ENCODE measurements at places on chromosomes 5 and 9.

GRCh38 chr5:180516440-180516839, 22.3 kb downstream of the CNOT6 start:
- DNase-seq: no peak

DNA sequence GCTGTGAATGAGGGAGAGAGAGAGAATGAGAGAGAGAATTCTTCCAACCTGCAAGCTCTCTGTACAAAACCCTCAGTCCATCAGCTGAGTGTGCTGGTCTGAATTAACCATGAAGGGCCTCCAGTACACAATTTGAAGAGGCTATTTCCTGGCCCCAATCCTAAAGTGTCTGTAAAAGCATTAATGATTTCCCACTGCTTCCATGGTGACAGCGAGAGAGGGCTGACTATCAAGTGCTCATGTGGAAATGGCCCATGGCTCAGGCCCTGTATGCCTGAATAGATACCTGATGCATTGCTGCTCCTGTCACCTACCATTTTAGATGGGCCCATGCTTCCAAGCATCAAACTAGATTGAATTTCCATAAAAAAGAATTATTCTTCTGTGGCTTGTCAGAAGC, 592.4 kb downstream of the KIF4B start:
- DNase-seq: no peak

DNA sequence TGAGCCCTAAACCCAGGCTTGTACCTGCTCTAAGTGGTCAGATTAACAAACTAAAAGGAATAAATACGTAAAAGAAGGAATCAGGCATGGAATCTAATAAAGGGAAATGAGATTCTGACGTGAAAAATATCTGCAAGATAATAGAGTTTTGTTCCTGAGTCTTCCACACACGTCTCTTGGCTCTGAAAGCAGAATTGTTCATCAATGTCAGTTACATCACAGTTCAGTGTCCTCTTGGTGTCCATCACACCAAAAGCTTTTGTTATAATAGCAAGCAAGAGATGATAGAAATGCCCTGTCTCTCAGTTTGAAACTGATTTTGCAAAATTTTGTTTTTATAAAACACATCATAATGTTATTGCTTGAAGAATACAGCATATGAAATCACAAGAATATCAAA, 34.7 kb upstream of the NMUR2 start:
- no peak for DNase-seq

- DNase-seq: no peak
Measured at GRCh38 chr5:127667926-127668325, 19.0 kb downstream of the CTXN3 start.

- peak; percentile 32 for DNase-seq
Measured at GRCh38 chr5:135400866-135401265, 1.8 kb upstream of the MACROH2A1 start.

GRCh38 chr5:17287501-17288155, 70.2 kb downstream of the BASP1 start:
- no peak for DNase-seq

DNA sequence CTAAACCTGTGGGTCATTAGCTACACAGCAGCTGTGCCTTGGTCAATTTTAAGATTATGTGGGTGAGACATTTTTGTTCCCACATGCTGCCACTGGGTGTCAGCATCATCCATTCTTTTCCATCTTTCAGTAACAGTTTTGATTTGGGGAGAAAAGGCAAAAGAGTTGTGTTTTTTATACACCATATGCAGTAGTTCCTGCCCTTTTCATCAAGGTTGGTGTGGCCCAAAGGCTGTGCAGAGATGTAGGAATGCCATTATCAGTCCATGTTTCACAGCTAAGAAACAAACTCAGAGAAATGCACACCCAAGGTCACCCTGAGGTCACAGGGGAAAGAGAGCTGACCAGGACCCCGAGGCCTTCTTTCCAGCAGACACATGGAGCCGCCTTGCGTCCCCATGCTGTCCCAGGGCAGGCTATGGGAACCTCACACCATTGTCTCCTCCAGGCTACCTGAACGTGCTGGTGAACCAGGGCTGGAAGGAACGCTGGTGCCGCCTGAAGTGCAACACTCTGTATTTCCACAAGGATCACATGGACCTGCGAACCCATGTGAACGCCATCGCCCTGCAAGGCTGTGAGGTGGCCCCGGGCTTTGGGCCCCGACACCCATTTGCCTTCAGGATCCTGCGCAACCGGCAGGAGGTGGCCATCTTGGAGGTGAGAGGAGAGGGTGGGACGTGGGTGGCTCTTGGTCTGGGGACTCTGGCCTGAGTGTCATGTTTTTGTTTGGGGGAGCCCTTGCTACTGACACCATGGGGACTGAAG, 27.8 kb upstream of the GRPEL2 start:
- no peak for DNase-seq

DNA sequence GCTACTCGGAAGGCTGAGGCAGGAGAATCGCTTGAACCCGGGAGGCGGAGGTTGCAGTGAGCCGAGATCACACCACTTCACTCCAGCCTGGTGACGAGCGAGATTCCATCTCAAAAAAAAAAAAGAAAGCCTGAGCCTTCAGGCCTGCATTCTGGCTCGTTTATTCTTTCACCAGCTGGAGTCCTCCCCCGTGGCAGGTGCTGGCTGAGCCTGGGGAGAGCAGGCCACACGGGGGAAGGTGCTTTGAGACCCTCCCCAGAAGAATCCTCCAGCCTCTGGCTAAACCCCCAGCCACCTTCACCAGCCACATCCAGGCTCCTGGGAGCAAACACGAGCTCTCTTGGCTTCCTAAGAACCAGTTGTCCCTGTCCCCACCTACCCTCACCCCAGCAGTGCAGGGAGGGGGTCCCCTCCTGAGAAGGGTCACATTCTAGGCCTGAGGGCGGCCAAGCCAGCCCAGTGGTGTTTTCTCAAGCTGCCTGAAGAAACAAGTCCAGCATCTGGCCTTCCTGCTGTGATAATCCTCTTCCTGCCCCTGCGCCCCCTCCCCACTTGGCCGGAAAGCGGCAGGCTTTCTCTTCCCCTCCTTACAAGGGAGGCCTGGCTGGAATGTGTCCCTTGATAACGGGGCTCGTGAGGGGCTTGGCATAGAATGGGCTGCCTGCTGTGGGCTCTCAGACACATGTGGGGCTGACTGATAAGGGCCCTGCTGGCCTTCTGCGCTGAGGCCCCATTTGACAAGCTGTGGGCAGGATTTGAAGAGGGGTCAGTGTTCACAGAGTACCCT, 41.5 kb downstream of the PLPP7 start:
- peak; percentile 29 for DNase-seq

DNA sequence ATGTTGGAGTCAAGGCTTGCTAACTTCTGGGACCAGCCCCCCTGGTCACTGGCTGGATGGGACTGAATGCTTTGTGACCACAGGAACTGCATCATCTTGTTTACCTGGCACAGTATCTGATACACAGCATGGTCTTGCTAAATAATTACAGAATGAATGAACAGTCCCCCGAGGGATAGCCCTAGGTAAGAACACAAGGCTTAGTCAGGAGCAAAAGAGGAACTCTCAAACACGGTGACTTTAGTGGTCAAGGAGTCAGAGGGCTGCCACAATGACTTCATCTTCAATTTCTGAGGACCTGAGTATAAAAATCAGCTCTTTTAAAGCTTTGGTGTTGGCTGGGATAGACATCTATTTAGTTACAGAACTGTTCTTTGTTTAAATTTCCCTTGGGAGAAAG, 15.1 kb upstream of the CXCL14 start:
- no peak for DNase-seq

GRCh38 chr5:106940301-106940846, 730.4 kb downstream of the EFNA5 start:
- no peak for DNase-seq

GRCh38 chr5:99070822-99071221, 142.0 kb upstream of the CHD1 start:
- no peak for DNase-seq

DNA sequence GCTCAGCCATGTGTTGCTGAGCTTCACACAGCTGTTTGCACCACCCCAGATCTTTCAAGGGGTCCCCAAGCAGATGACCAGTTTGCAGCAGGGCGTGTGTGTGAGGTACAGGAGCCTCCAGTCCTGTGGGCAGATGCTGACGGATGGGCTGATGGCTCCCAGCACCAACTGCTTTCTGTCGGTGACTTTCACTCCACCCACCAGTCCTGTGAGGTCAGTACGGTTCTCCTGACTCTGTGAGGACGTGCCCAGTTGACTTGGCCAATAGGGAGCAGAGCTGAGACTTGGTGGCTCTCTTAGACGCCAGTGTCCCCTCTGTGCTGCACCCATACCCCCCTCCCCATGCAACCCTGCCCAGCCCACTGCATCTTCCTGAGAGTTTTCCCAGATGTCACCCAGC, 19.7 kb downstream of the COL5A1 start:
- DNase-seq: no peak

DNA sequence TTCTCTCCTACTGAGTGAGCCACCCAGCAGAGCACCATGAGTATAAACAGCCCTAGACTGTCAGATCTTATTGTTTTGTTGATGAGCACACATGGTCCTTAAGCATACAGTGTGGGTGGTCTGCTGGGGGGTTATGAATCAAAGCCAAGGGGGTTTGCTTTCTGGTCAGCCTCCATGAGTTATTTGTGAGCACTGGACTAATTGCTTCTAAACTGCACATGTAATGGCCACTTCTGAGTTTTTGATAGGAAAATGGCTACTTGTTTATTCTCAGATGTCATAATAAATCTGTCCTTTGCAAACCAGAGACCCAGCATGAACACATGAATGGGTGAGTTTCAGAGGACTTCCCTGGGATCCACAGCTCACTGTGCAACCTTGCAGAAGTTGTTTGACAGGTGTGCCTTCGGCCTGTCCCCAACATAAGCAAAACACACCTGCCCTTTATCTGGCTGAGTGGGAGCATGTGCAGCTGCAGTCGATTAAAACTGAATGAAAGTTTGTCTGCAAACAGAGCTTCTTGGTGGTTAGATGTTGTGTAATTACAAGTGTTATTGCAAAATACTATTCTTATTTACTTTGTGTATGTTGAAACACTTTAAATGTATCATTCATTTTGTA, 35.9 kb downstream of the MAMDC2 start:
- no peak for DNase-seq

- no peak for DNase-seq
Measured at GRCh38 chr5:102796009-102796408, 40.9 kb downstream of the PAM start.

GRCh38 chr9:135526730-135527571, 5.7 kb downstream of the LCN1 start:
- DNase-seq: no peak

DNA sequence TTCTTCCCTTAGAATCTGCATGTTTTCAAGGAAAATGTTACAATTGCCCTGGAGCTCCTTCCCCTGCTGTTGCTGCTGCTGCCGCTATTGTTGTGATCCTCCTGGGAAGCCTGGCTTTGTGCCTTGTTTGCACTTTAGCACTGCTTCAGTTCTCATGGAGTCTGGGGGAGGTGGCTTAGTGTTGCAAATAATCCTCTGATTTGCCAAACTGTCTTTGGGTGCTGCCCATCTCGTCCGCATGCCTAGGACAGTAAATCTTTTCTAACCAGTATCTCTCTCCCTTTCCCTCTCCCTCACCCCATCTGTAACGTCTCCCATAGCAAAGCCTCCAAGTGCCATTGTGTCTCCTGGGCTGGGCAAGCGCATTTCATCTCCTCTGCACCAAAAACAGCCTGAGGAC, 30.3 kb downstream of the FAM240B start:
- peak; percentile 92 for DNase-seq

- no peak for DNase-seq
Measured at GRCh38 chr5:460273-460625, 17.3 kb downstream of the EXOC3 start.

DNA sequence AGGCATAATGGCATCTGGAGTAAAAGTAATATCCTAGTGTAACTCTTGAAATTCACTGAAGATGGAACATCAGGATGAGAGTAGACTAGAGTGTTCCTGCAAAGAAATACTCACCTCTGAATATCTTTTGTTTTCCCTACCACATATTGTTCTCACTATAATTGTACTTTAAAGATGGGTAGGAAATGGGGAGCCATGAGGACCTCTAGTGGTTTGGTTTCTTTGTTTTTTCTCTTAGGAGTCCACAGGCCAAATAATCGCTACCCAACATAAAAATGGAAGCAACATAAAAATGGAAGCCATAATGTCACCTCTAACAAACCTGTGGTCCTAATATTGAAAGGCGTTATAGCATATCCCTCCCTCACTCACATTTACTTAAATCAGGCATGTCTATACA, 2375.8 kb downstream of the MAT2B start:
- no peak for DNase-seq

GRCh38 chr9:88177371-88177770, 39.1 kb upstream of the SPATA31C2 start:
- DNase-seq: no peak

DNA sequence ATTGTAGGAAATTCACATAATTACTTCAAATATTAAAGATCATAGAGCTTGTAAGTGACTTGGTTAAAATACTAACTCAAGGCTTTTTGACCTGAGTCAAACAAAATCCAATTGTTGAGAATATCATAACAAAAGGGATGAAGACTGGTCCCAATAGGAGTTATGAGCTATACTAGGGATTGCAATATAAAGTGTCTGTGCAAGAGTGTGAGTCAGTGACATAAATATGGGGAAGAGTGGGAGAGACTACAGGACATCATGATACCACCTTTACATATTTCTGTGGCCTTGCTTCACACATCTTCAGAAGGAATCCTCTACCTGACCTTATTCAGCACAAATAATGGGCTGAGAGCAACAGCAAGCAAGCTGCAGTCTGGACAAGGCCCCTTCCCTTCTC, 180.9 kb upstream of the SLC24A2 start:
- DNase-seq: no peak

GRCh38 chr5:141508798-141509611, 20.1 kb downstream of the PCDHGC5 start:
- peak; percentile 24 for DNase-seq

DNA sequence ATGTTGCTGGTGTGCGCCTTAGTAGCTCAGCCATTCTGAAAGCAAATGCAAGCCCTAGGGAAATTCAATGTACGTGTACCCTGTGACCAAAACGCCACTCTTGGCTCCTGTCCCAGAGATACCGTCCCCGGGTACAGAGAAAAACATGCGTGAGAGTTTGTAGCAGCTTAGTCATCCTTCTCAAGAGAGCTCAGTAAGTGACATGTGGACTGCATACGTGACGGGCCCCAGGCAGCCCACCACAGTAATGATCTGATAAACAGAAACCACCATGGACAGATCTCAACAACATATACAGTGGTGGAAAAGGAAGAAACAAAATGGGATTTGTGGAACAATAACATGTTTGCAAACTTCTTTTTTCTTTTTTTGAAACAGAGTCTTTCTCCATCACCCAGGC, 45.1 kb downstream of the S1PR3 start:
- DNase-seq: no peak

- DNase-seq: no peak
Measured at GRCh38 chr5:1438871-1439270, 6.4 kb downstream of the SLC6A3 start.

DNA sequence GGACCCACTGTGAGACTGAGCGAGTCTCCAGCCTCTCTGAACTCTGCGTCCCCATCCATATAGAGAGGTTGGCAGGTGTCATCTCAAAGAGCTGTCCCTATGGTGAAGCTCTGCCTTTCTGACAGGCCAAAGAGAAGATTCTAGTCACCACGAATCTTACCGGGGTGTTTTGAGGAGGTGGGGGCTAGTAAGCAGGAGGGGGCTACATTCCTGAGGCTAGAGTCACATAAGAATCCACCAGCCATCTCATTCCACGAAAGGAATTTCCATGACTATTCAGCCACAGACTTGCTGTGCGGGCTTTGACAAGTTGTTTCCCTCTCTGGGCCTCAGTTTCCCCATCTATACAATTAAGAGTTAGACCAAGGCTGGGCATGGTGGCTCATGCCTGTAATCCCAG, 16.3 kb downstream of the PDGFRB start:
- no peak for DNase-seq

- no peak for DNase-seq
Measured at GRCh38 chr5:132476876-132477781, 13.4 kb downstream of the IRF1 start.

All from NCI-H2171 (cell line).